K562 (cell line): ENCODE measurements at places on chromosomes 1 and 21.

DNA sequence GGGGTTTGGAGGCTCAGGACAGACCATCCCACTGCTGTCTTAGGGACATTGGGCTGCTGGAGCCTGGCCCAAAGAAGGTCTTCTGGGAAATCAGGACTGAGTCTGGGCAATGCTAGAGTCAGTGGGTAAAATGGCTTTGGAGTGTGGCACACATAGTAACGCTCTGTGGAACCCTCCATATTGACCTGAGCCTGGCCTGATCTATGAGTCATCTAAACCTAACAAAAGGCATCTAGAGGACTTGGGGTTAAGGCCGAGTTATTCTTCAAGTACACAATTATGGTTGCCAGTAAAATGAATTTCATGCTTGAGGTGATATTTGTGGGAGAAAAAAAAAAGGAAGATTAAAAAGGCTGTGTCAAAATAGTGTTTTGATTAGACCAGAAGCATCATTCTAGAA is 77.7 kb downstream of the ST6GALNAC5 start:
- no peak for DNase-seq

- DNase-seq: no peak
Measured at GRCh38 chr1:62637392-62638105, 40.2 kb downstream of the ANGPTL3 start.

GRCh38 chr1:9196129-9197040 is 38.2 kb upstream of the H6PD start:
- peak; percentile 65 for DNase-seq

DNA sequence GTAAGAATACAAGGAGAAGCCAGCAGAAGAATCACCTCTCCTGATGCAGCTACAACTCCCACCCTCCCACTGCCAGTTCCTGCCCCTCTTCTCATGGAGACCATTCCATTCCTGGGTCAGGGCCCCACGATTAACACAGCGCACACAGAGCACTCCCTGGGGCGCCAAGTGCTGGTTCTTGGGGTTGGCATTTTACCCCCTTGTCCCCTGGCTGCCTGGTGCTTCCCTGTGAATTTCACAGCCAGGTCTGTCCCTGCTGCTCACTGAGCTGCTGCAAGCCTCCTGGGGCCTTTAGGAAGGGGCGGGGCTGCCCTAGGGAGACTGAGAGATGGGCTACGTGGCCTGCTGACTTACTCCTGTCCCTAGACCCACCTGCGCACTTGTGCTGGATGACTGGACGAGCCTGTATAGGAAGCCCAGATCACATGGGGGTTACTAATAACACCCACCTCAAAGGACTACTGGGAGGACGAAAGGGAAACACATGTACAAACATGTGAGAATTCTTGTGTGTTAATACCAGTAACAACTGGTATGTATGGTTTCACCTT is 4.8 kb downstream of the ZNF672 start:
- DNase-seq: no peak

DNA sequence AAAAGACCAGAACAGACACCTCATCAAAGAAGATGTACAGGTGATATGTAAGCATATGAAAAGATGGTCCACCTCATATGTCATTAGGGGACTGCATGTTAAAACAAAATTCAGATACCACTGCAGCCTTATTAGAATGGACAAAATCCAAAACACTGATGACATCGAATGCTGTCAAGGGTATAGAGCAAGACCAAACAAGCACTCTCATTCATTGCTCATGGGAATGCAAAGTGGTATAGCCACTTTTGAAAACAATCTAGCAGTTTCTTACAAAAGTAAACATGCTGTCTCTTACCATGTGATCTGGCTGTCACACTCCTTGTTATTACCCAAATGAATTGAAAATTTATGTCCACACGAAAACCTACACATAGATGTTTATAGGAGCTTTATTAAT is 426.6 kb upstream of the ESRRG start:
- DNase-seq: no peak

GRCh38 chr1:85327759-85328158 is 51.3 kb upstream of the BCL10 start:
- no peak for DNase-seq

- DNase-seq: peak; percentile 66
Measured at GRCh38 chr1:41330588-41331545, 30.4 kb upstream of the FOXO6 start.

GRCh38 chr1:117860896-117861610 is 68.4 kb downstream of the GDAP2 start:
- no peak for DNase-seq

DNA sequence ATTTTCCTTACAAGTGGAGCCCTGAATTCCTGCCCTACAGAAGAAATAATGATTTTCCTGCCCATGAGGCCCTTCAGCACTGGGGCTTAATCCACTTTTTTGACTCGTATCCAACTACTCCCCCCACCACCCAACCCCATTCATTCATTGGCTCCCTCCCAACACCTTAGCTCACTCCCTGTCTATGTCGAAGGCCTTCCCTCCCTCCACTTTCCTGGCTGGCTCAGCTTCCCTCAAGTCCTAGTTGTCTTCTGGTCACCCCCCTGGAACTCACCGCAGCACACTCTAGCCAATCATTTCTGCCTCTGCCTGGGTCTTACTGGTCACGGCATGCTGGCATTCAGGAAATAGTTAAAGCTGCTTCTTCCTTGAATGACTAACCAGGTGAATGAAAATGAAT is 118.9 kb downstream of the PGBD5 start:
- DNase-seq: no peak

DNA sequence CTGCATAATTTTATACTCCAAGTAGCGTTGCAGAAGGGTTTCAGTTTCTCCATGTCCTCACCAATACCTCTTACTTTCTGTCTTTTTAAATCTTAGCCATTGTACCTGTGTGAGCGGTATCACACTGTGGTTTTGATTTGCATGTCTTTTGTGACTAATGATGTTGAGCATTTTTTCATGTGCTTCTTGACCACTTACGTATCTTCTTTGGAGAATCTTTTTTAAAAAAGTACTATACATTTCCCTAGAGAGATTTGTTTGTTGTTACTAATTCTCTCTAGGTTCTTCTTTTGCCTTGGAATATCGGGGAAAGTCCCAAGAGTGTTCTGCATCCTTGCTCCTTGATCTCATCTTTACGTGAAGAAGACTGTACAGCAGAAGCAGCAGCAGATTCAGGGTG is 81.8 kb upstream of the WARS2 start:
- no peak for DNase-seq

GRCh38 chr1:22953740-22954141 is 18.9 kb downstream of the LACTBL1 start:
- no peak for DNase-seq

- no peak for DNase-seq
Measured at GRCh38 chr1:171884475-171884874, 43.2 kb downstream of the DNM3 start.

DNA sequence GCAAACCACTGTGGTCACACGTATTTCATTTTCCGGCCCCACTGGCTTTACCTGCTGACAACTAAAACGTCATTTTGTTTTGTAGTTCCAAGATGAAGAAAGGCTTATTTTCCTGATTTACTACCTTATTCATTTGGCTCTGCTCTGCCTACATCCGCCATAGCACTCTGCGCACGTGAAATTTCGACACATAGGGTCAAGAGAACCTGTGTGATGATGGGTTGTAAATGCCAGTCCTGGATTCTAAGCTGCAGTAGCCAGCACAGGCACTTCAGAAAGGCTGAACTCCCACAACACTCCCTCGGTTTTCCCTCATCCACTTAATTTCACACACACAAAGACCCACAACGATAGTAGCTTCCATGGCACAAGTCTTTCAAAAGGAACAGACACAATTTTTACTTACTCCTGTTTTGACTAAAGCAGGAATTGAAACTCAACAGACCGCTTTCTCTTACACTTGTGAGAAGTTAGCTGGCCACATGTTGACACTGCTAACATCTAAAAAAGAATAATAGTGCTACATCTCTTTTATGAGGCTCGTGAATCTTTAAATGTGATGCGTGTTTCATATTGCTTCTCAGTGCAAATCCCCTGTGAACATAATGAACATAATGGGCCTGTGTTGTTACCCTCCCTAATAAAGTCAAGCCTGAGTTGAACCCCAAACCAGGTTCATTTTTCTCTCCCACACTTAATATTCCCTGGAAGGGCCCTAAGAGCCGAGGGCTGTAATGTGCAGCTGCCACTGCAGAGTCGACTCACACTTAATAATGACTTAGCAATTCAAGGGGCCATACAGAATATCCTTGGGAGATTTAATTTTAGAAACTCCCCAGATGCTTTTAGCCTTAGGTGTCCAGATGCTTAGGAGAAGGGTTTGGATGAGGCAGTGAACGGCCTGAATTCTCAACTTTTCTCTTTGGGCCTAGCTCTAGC is 1.5 kb upstream of the RUNX1 start:
- DNase-seq: peak; percentile 48

DNA sequence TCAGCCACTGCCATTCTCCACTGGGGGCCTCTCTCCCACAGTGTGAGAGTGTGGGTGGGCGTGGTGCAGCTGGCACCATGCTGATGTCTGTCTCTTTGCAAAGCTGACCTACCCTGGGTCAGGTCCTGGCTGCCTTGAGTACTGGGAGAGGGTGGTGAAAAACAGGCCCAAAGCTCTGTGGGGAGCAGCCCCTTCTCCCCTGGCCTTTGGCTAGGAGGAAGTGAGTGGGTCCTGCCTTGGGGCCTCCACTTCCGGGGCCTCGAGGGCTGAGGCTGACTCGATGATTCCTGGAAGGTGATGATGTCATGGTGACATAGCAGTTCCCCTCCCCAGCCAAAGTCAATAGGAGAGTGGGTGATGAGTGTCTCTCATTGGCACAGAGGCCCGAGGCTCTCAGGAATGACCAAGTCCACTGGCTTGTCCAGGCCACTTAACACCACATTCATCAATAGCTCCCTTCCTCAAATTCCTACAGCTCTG is 53.0 kb downstream of the IER5 start:
- DNase-seq: peak; percentile 83

- no peak for DNase-seq
Measured at GRCh38 chr21:39385299-39386145, 36.6 kb upstream of the HMGN1 start.

DNA sequence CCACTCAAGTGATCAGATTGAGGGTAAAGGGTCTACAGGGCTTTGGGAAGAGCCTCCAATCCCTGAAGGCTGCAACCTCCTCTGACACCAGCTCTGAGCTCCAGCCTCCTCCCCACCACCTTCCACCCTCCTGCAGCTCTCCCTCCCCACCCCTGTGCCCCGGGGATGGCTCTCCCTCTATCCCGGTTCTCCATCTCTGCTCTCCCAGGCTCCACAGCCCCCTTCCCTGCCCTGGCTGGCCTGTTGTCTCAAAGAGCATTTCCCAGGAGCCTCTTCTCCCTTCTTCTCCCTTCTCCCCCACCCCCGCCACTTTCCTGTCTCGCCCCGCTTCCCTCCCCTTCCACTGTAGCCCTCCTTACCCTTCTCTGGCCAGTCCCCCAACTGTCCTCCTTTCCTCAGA is 1.1 kb downstream of the PLEKHA6 start:
- no peak for DNase-seq

GRCh38 chr1:116433275-116434257 is 60.5 kb downstream of the ATP1A1 start:
- peak; percentile 40 for DNase-seq

- peak; percentile 72 for DNase-seq
Measured at GRCh38 chr1:244322791-244323521, 128.8 kb downstream of the ADSS2 start.

DNA sequence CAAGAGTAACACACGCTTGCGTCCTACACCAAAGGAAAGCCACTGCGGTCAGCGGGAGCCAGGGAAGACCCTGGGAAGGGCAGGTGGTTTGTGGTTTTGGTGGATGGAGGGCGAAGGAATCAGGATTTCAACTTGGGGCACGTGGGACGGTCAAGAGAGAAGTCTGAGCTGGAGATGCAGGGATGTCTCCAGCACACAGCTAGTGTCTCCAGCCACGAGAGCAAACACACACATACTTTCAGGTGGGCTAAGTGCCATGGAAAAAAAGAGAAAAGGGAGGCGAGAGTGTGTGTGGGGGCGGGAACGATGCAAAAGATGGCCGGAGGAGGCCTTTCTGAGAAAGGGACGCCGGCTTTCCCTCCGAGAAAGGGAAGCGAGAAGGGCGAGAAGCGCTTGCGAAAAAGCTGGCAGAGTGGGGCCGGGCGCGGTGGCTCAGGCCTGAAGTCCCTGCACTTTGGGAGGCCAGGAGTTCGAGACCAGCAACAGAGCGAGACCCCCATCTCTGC is 1.4 kb upstream of the SRRM1 start:
- peak; percentile 44 for DNase-seq

GRCh38 chr1:22418933-22419382 is 32.7 kb upstream of the ZBTB40 start:
- DNase-seq: no peak

GRCh38 chr1:186806477-186806876 is 22.3 kb upstream of the PLA2G4A start:
- no peak for DNase-seq

DNA sequence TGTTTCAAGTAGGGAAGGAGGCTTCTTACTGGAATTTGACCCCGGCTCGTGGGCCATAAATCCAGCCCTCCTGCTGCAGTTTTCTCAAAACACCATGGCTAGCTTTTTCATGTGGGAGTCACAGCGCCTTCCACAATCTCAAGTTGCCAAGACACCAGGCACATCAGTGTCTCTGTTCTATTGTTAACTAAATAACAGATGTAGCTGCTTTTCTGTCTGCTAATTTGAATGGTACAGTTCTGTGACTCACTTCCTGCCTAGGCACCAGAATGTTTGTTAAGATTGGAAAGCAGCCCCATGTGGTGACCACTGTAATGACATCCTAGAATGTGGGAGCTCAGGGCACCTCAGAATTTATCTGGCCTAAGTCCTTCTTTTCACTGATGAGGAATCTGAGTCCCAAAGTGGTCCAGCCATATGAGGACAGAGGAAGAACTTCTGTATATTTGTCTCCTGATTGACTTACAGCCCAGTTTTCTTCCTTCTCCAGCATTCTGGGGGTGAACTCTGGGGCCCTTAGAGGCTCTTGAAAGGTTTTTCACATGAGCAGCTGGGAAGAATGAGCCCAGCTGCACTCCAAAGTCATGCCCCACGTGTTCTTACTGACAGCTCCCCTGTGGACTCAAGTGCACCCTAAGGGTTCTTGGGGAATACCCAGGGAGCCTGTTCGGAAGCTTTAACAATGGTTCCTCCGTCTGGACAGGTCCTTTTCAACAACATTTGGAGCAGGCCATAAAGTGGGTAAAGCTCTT is 27.5 kb downstream of the TRIM45 start:
- peak; percentile 59 for DNase-seq

- DNase-seq: peak; percentile 4
Measured at GRCh38 chr1:178282949-178283367, 189.1 kb downstream of the RASAL2 start.

DNA sequence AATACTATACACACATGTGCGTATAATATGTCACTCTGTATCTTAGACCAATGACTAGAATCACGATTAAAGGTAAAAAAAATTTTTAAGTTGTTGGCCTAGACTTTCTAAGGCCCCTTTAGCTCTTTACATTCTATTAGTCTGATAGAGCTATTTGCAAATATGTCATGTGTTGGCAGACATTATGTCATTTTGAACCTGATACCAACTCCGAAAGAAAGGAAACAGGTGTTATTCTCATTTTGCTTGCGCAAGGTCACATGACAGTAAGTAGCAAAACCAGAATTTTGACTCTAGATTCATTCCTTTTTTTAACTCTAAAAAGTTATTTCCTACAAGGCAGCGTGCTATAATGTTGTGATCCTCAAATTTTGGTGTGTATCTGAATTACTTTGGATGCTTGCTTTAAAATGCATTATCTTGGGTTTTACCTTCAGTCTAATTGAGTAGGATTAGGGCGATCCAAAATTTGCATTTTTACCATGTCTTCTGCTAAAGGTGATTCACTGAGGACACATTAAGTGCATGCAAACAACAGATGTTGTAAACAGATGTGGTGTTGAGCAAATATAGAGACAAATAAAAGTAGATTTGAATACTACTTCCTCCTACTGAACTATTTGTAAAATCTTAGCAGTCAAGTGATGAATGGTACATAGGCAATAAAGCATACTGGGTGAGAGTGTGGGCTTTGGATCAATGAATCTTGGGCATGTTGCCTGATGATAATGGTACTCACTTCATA is 63.5 kb upstream of the KIAA1614 start:
- no peak for DNase-seq
